GDM1 (cell line): ENCODE measurements at places on chromosomes 16 and 17.

DNA sequence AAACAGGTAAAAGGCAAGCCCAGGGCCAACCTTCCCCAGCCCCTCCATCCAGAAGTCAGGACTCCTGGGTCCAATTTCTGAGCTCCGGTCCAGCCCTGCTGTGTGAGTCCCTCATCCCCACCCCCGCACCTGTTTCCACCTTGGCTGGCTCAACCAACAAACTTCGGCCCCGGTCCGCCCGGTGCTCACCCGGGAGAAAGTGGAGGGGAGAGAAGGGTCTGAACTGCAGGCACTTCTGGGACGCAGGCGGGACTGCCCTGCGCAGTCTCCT is 541 bp downstream of the RHBDF2 start:
- no peak for DNase-seq

DNA sequence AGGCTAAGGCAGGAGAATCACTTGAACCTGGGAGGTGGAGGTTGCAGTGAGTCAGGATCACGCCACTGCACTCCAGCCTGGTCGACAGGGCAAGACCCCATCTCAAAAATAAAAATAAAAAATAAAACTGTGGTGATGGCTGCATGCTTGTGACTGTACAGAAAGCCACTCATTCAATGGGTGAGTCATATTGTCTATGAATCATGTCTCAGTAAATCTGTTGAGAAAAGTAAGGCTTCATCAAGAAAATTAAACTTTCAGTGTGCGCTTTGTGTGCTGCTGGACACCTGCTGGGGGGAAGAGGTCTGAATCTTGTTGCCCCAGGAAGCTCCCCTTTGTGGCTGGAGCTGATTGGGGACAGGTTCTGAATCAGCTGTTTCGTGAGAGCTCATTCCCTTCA is 11.3 kb downstream of the NUBP1 start:
- DNase-seq: no peak

DNA sequence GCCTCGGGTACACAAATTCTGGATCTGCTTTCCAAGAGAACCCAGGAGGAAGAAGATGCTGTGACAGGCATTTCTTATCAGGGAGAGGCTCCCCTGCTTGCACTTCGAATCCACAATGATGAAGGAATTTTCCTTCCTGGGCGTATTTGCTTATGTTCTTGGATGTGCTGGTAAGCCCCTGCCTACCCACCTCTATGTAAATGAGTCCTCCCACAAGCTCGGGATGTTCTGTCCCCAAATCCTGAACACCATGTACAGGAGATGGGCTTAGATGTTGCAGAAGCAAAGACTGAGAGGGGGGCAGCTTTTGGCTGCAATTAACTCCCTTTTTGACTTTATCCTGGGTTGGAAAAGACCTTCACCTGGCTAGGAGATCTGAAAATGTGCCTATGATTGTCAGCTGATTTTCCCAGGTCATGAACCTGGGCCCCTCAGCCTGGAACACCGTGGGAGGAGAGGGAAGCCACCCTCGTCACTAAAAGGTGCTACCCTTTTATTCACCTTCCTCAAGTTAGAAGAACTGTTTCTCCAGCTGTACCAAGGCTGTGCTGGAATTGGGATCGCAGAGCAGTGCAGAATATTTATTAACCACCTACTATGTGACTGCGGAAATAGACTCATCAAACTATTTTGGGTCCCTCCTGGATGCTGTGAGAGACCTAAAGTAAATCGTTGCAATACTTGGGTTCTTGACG is 150.1 kb downstream of the RBFOX1 start:
- DNase-seq: no peak

DNA sequence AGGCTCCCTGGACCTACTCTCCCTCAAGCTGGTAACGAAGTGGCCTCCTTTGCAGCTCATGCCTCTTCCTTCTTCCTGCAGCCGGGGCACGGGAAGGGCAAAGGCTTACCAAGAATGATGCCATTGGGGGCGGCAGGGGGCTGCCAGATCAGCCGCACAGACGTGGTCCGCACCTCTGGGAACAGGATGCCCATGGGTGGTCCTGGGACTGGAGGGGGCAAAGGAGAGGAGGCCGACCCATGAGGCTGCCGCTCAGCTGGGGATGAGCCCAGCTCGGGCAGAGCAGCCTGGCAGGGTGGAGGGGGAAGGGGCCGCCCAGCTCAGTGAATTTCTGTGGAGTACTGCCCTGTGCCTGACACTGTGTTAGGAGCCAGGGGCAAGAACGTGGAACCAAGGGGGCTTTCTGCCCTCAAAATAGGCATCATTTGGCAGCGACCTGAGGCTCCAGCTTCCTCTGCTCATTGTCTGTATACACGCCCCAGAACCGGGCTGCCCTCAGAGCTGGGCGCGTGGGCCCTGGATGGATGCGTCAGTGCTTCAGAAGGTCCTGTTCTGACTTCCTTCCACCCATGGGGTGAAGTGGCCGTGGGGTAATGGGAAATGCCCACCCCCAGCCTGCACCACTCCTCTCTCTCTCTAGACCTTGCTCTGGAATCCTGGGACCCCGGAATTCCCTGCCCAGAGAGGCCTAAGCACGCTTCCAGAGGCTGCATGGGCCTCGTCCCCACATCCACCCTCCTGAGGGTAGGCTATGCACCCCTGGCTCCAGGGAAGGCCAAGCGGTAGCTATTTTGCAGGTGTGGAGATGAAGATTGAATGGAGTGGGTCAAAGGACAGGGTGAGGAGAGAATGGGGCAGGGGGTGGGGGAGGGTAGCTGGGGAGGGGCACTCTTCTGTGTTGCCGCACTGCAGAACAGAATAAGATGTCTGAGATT is 79.8 kb upstream of the CDC42EP4 start:
- no peak for DNase-seq

DNA sequence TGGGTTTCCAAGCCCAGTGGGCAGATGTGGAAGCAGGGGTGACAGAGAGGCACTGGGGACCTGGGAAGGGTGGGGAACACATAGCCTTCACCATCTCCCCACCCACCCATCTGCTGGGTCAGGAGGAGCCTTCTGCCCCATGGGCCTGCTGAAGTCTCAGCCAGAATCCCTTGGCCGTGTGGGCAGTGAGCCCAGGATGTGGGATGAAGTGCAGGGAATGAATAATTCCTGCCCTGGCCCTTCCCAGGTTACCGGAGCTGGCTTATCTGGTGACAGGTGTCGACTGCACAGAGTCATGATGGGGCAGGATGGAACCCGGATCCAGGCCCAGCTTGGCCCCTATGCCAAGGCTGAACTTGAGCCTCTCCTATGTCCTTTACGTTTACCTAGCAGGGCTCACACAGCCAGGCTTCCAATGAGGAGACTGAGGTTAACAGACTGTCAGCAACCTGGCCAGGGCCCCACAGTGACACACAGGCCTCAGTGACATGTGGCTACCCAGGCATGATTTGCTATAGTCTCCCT is 17.5 kb downstream of the ATP2A3 start:
- DNase-seq: no peak

- no peak for DNase-seq
Observed at GRCh38 chr17:82353484-82353883, 5.6 kb upstream of the TEX19 start.

GRCh38 chr16:50745940-50746339 is 4.1 kb downstream of the CYLD start:
- DNase-seq: no peak

DNA sequence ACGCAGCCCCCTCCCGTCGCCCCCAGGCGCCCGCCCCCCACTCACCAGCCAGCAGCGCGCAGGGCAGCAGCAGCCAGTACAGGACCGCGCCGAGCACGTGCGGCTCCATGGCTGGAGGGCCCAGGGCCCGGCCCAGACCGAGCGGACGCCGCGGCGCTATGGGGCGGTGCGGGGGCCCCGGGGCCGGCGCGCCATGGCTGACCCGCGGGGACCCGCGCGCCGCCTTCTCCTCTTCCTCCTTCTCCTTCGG is 239 bp downstream of the PIEZO1 start:
- DNase-seq: no peak

DNA sequence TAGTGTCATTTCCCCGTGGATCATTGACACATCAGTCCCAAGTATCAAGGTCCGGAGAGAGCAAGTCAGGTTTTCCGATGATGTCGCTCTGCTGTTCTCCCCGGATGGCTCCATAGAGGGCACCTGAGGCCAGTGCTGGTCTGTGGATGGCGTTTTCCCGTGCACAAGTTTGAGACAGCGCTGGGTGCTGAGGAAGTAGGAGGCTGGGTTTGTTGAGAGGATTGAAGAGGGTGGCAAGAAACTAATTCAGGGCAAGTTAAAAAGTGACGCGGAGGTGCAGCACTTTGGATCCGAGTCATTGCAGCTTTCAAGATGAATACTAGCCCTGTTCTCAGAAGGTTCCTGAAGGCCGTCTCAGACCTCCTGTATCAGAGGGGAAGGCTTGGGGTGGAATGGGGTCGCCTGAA is 7.7 kb downstream of the NUBP1 start:
- DNase-seq: no peak

GRCh38 chr16:57424583-57424982 is 20.0 kb downstream of the CCL17 start:
- no peak for DNase-seq

- no peak for DNase-seq
Observed at GRCh38 chr16:4401094-4401501, 15.3 kb downstream of the CORO7 start.

DNA sequence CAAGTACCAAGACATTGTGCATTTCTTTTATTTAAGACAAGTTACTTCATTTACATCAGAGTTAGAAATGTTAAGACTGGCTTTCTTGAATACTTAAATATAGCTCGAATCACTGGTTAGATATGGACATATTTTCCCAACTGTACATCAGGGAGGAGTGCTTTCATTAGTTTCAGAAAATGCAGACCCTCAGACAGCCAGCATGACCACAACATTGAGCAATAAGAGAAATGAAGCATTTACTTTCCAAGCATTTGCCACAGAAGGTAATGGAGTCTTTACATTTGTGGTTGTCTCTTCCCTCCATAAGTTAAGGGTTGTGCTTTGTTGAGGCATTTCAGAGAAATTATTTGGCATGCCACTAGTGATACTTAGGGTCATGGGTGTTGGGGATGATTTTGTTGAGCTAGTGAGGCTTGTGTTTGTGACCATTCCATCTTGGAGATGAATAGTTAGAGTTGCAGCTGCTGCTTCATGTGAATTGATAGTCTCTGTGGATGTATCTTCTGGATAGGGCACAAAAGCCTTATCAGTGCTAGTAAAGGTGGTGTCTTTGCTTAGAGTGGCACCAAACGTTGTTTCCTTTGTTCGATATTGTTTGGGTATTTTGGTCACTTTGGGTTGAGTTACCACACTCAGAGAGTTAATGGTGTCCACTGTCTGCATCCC is 2.1 kb downstream of the OMG start:
- DNase-seq: no peak

- no peak for DNase-seq
Observed at GRCh38 chr16:27225536-27226360, 22.4 kb downstream of the KDM8 start.
